Right renal pelvis (tissue), 4 donors: ENCODE measurements at places on chromosomes 7 and 10. TPM values are rescaled to one million over a fixed set of nuclear protein-coding genes. Genes with fewer than 3 reads are reported as not detected.

DNA sequence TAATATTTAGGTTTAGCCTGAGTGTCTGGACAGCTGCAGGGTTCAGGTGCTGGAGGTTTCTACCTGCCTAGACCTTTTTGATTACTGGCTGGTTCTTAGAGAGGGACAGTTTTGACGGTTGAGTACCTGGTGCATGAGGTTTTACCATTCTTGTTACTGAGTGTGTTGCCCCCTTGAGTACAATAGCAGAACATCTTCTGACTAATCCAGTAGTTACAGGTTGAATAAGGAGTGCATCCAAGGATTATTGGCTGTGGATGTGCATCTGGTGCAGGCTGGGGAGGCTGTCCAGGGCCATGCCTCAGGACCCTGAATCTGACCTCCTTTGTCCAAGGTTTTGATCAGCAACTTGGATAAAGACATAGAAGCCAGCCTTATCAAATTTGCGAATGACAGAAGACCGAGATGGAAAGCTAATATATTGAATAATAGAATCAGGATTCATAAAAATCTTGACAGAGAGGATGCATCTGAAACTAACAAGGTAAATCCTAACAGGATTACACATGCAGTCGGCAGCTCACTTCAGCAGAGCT is 23.1 kb downstream of the PLPP4 start:
- DNase-seq = no peak

DNA sequence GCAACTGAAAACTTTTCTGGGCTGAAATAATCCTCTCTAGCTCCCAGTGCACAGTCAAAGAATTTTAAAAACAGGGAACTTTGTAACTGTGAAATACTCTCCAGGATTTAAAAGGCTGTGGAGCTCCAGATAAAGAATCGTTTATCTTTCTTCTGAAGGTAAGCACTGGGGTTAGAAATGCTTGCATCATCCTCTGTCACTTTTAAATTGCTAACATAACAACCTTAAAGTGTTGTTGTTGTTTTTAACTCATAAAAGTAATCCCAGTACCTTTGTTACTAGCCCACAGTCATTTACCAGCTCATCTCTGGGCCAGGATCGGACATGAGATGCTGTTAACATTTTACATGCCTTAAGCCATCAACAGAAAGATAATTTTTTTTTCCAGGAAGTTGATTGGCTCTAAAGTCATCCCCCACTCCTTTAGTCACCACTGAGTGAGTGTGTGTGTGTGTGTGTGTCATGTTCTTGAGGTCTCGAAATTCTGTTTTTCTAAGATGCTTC is at the start of gene SLC39A12:
TSS of gene SLC39A12 (plus strand) at position 51 of the 504 bp plus-strand sequence. CDS start 1,359 bp downstream, outside the sequence.
- DNase-seq = no peak

The HPSE2 gene
- 0.87 TPM for polyA plus RNA-seq

DNA sequence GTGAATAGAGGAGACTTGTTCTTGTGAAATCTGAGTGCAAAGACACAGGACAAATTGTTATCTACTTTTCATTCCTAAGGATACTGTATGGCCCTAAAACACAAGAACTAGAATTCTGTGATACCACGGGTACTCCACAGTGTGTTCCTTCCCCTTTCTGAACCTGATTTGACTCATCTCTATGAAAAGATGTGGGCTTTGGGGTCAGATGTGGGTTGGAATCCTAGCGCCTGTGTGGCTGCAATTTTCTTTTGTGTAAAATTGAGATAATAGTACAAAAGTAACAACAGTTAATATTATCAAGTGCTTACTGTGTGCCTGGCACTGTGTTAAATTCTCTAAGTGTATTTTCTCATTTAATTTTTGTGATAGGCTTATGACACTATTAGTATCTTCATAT is 8.1 kb downstream of the SRGN start:
- no peak for DNase-seq

DNA sequence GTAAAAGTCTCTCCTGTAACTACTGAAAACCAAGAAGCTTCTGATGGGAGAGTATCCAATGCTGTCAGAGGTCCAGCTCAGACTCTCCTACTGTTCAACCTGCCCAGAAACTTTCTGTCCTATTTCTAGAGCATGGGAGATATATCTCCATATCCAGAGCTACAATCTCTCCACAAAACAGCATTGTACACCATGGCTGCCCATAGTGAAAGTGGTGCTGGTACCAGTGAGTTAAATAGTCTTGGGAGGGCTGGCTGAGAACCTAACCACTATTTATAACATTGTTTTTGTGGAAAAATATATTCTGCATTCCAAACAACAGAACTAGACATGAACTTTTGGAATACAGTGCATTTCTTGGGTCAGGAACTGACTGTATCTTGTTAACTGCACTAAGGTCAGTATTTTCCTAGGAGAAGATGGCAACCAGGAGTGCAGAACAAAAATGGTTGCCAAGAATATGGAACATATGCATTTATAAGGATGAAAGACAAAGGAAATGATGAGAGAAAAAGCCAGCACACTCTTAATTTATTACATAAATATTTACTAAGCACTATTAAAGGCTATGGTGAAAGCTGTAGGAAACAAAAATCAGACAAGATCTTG is 91.9 kb downstream of the ZNF438 start:
- DNase-seq = no peak

DNA sequence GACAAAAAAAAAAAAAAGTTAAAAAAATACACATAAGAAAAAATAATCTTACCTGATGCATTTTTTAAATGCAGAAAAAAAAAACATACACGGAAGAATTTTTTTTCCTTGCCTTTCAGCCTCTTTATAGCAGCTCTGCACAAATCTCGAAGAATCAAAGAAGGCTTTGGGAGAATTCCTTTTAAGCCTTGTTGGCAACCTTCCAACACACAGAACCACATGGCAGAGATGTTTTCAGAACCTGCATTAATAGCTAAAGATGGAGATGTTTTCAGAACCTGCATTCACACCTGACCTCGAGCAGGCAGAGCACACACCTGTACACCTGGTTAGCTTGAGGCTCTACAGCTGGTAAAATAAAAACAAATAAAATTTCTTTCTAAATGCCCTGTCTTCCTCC is 65.6 kb downstream of the DOCK4 start:
- DNase-seq = no peak

GRCh38 chr7:91847876-91848588 is 32.5 kb downstream of the MTERF1 start:
- DNase-seq = no peak
